ENCODE measurements at places on chromosomes 11 and 22. TPM values are rescaled to one million over a fixed set of nuclear protein-coding genes. Genes with fewer than 3 reads are reported as not detected.

DNA sequence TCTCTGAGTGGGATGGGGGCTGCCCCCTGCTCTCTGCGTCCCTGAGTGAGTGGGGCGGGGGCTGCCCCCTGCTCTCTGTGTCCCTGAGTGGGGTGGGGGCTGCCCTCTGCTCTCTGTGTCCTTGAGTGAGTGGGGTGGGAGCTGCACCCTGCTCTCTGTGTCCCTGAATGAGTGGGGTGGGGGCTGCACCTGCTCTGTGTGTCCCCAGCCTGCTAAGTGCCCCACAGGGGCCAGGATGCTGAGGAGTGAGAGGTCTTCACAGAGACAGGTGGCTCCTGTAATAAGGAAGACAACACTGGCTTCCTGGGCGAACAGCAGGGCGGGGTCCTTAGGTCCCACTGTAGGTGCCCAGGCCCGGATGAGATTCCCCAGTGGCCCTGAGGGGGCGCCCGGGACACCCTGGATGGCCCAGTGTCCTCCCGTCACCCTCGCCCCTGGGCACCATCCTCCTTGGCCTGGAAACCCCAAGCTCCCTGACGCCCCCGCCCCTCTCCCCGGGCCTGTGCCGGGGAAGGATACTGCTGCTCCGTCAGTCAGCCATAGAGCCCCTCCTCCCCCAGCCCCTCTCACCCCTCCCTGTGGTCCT, 3.8 kb upstream of the CCDC188 start:
- DNase-seq = no peak

GRCh38 chr22:43591380-43591779, 179.6 kb downstream of the MPPED1 start:
- no peak for DNase-seq

DNA sequence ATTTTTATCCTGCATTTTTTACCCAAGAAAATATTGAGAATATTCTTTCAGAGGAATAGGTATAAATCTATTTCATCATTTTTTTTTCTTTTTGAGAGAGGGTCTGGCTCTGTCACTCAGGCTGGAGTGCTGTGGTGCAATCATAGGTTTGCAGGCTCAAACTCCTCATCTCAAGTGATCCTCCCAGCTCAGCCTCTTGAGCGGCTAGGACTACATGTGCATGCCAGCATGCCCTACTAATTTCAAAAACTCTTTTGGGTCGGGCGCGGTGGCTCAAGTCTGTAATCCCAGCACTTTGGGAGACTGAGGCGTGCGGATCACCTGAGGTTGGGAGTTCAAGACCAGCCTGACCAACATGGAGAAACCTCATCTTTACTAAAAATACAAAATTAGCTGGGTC, 20.3 kb upstream of the PTPRJ start:
- DNase-seq = no peak

The CENATAC gene
- 8.5 TPM for total RNA-seq

GRCh38 chr11:77110836-77111235, 8.2 kb downstream of the OMP start:
- no peak for DNase-seq

DNA sequence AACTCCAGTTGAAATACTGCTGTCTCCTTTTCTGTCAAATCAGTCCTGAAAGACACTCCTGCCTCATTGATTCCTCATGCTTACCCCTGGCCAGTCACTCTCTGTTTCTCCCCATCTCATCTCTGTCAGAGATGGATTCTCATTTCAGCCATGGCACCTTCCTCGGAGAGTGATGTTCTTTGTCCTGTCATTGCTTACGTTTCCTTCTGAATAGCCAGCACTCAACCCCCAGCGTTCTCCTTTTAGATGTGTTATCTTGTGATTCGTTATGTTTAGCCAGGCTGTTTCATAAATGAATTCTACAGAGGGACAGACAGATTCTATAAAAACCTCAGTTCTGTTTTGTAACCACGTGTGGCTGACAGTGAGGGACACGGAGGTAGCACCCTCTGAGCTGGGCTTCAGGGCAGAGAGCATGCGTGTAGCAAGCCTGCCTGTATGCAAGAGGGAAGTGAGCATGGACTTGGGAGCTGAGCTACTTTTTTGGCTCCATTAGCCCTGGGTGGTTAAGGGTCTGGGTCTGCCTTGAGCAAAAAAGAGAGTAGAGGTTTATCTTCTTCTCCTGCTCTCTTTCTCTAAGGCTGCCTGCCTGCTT, 354.6 kb downstream of the DDX10 start:
- no peak for DNase-seq
